ENCODE measurements at places on chromosomes 2 and 18. TPM values are rescaled to one million over a fixed set of nuclear protein-coding genes. Genes with fewer than 3 reads are reported as not detected.

DNA sequence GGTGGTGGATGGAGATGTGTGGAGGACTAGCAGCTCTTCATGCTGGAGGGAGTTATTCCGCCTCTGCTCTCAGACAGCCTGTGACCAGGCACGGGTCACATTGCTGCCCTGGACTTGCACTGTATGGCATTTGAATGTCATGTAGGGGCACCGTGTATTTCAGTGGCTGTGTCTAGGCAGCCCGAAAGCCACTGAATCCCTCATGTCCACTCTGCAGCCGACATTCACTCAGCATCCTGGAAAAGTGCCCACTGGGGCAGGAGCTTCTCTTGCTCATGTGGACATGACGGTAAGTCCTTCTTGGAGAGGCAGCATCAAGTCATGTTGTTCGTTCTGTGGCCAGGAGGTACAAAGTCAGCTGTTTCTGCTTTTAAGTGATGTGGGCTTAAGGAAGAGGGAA, 127.9 kb downstream of the SH3RF3 start:
- no peaks in the 10 kb centered on the region for H3K27me3 ChIP-seq
- H3K36me3 ChIP-seq = no peaks in the 10 kb centered on the region
- DNase-seq = no peak
- H3K27ac ChIP-seq = no peak overlapping the region
- peaks cover 16% of the 10 kb centered on the region for H3K4me1 ChIP-seq

The NT5DC4 gene
- total RNA-seq = not detected

The KYNU gene
- total RNA-seq = 2.3 TPM

GRCh38 chr18:12816451-12816850, 67.6 kb downstream of the PTPN2 start:
- H3K27ac ChIP-seq = no peak overlapping the region
- no peaks in the 10 kb centered on the region for H3K27me3 ChIP-seq
- no peak for DNase-seq
- no peak overlapping the region for H3K4me3 ChIP-seq
- no peaks in the 10 kb centered on the region for H3K4me1 ChIP-seq

- no peaks in the 10 kb centered on the region for H3K4me1 ChIP-seq
- no peak for DNase-seq
- no peaks in the 10 kb centered on the region for H3K36me3 ChIP-seq
- no peaks in the 10 kb centered on the region for H3K27me3 ChIP-seq
Observed at GRCh38 chr2:8223695-8224346, 458.0 kb upstream of the ID2 start.

DNA sequence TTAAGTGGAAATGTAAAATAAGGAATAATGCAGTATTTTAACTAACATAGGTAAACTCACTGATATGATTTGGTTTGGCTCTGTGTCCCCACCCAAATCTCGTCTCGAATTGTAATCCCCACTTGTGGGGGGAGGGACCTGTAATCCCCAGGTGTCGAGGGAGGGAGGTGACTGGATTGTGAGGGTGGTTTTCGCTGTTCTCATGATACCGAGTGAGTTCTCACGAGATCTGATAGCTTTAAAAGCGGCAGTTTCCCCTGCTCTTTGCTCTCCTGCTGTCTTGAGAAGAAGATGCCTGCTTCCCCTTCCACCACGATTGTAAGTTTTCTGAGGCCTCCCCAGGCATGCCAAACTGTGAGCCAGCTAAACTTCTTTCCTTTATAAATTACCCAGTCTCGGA, 109.4 kb upstream of the LYPD6 start:
- H3K27me3 ChIP-seq = no peaks in the 10 kb centered on the region
- H3K36me3 ChIP-seq = no peaks in the 10 kb centered on the region
- no peaks in the 10 kb centered on the region for H3K4me1 ChIP-seq
- no peak for DNase-seq
- no peak overlapping the region for H3K4me3 ChIP-seq

- no peaks in the 10 kb centered on the region for H3K36me3 ChIP-seq
- DNase-seq = no peak
- no peak overlapping the region for H3K27ac ChIP-seq
- H3K4me3 ChIP-seq = no peak overlapping the region
- H3K4me1 ChIP-seq = no peaks in the 10 kb centered on the region
Observed at GRCh38 chr2:2845806-2846315, 514.8 kb upstream of the MYT1L start.

The HOXD13 gene
- not detected for total RNA-seq

DNA sequence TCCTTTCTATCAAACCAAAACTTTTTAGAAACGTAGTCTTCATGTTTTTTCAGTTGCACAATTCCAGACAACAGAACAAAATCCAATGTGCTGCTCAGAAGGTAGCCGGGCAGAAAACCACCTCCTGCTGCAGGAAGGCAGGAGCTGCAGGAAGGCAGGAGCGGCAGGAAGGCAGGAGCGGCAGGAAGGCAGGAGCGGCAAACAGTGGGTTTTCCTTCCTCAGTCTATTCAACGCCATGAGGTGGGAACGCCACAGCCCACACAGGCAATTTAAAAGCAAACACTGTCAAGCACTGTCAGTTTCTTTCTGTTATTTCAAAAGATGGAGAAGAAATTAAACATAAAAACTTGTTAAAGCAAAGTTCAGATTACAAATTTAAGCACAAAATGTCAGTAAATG, 601.2 kb upstream of the SALL3 start:
- no peaks in the 10 kb centered on the region for H3K4me1 ChIP-seq
- H3K27ac ChIP-seq = no peak overlapping the region
- H3K27me3 ChIP-seq = no peaks in the 10 kb centered on the region

GRCh38 chr2:220441404-220441803, 814.0 kb downstream of the SLC4A3 start:
- no peak overlapping the region for H3K27ac ChIP-seq
- no peaks in the 10 kb centered on the region for H3K36me3 ChIP-seq

DNA sequence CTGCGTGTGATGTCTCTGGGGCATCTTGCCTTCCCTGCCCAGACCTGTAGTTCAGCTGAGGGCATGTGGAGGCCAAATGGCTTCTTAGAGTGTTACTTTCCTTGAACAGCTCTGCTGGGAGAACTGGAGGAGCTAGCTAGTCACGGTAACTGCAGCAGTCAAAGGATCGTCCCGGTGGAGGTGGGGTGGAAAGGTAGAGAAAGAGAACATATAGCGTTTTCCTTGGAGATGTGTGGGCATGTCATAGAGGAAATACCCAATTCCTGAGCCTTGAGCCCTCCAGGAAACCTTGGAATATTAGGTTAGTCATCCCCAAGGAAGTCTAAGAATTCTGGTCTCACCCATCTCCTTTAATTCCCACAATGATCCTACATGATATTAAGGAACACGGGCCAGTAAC, 33.5 kb upstream of the IL37 start:
- no peaks in the 10 kb centered on the region for H3K36me3 ChIP-seq
- no peak overlapping the region for H3K4me3 ChIP-seq
- no peaks in the 10 kb centered on the region for H3K27me3 ChIP-seq
- DNase-seq = no peak
- H3K4me1 ChIP-seq = no peaks in the 10 kb centered on the region

- no peak for DNase-seq
- H3K4me1 ChIP-seq = peaks cover 6% of the 10 kb centered on the region
- no peak overlapping the region for H3K27ac ChIP-seq
- no peaks in the 10 kb centered on the region for H3K27me3 ChIP-seq
- H3K36me3 ChIP-seq = no peaks in the 10 kb centered on the region
- H3K4me3 ChIP-seq = no peak overlapping the region
Observed at GRCh38 chr18:11096411-11096810, 53.0 kb downstream of the PIEZO2 start.

- no peak overlapping the region for H3K27ac ChIP-seq
- no peaks in the 10 kb centered on the region for H3K27me3 ChIP-seq
- DNase-seq = no peak
- no peaks in the 10 kb centered on the region for H3K4me1 ChIP-seq
- no peak overlapping the region for H3K4me3 ChIP-seq
Observed at GRCh38 chr2:49254401-49254800, 100.1 kb upstream of the FSHR start.

- H3K4me3 ChIP-seq = no peak overlapping the region
- no peak for DNase-seq
- peaks cover 15% of the 10 kb centered on the region for H3K4me1 ChIP-seq
- H3K27me3 ChIP-seq = no peaks in the 10 kb centered on the region
Observed at GRCh38 chr2:120556911-120557310, 178.8 kb upstream of the GLI2 start.

Data from thyroid gland (tissue), 4 donors.